GM23248 (cell line): ENCODE measurements at places on chromosomes 3 and 15.

DNA sequence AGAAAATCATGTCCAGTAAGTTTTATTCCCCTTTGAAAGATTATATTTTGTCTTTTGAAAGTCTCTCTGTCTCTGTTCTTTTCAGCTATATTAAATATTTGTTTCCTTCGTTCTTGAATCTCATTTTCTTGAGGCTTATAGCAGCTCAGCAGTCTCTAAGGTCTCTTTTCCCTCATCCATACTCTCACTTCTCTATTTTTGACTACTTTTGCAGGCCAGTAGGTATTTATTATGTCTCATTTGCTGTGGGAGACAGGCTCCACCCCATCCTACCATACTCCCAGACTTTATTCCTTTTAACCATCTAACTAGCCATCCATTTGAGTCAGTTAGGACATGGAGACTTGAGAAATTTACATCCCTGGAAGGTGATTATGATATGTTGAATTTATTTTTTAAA is 71.0 kb downstream of the FILIP1L start:
- DNase-seq, result no peak

DNA sequence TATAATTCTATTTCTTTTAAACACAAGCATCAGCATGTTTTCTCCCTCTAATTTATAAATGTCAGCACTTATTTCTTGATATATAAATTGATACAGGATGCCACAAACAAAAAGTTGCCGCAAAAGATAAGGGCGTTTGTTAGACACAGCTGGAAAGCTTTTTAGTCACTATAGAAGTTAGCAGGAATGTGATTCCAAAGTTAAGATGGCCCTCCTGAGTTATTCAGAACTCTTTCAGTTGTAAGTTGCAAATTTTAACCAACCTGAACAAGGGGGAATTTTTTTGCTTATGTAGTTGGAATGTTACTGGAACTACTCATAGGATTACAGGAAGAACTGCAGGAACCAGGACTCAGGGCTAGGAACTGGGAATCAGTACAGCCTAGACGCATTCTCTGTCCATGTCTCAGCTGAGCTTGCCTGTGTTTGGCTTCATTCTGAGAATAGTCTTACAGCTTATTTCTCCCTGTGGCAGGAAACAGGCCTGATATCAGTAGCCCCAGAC is 166.3 kb downstream of the VGLL4 start:
- DNase-seq, result peak; percentile 82

- no peak for DNase-seq
Measured at GRCh38 chr15:69091654-69092053, 68.8 kb upstream of the GLCE start.

DNA sequence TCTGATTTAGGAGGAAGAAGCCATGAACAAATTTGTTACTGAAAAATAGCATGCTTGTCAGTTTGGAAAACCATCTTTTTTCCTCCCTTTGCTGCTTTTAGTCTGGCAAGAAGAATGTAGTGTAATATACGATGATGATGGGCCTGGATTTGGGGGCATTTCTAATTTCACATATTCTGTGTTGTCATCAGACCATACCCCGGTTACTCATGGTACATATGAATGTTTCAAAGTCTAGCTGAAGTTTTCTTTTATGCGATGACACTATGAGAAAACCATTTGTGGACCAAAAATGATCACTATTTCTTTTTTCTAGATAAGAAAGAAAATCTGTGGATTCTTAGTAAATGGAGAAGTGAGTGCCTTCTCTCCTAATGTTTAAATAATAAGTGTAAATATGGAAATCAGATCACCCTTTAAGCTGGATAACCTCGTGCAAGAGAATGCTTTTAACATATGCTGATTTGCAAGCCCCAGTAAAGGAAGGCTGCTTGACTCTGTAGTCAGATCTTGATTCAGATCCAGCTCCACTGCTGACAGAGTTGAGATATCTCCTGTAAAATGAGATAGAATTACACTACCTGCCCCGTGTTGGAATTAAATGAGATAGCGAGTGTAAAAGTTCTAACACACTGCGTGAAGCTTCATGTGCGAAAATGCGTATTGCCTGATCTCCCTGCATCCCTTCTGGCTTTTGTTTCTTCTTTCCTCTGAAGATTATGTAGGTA is 3.0 kb downstream of the MEF2A start:
- DNase-seq, result peak; percentile 76

DNA sequence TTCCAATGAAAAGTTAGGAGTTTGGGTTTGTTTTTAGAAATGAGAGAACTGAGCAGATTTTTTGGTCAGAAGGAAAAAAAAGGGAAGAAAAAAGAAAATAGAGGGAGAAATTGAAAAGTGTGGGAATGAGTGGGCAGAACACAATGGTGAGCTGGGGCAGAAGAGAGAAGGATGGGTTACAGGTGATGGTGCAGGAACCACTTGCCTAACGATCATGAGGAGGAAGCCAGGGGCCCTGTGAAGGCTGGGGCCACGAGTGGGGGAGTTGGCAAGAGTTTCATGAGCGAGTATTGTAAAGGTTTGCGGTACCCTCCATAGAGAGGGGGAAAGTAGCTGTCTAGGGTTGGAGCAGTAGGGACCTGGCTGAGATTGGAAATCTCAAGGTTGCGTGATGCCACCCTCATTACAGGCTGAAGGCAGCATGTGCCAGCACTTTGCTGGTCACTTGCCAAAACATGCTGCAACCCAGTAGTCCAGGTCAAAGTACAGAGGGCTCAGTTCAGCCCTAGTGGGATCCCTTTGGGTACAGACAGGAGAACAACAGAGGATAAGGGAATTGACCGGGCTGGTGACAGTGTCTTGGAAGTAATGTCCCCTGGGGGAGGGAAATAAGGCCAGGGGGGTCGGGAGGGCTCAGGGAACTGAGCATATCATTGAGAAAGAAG is 6.6 kb downstream of the IVD start:
- no peak for DNase-seq

- DNase-seq, result no peak
Measured at GRCh38 chr3:193016437-193016901, 98.8 kb upstream of the MB21D2 start.
